Inflammatory macrophage treated with lipopolysaccharide for 1 hour (primary cell): ENCODE measurements at places on chromosomes 3 and 15.

DNA sequence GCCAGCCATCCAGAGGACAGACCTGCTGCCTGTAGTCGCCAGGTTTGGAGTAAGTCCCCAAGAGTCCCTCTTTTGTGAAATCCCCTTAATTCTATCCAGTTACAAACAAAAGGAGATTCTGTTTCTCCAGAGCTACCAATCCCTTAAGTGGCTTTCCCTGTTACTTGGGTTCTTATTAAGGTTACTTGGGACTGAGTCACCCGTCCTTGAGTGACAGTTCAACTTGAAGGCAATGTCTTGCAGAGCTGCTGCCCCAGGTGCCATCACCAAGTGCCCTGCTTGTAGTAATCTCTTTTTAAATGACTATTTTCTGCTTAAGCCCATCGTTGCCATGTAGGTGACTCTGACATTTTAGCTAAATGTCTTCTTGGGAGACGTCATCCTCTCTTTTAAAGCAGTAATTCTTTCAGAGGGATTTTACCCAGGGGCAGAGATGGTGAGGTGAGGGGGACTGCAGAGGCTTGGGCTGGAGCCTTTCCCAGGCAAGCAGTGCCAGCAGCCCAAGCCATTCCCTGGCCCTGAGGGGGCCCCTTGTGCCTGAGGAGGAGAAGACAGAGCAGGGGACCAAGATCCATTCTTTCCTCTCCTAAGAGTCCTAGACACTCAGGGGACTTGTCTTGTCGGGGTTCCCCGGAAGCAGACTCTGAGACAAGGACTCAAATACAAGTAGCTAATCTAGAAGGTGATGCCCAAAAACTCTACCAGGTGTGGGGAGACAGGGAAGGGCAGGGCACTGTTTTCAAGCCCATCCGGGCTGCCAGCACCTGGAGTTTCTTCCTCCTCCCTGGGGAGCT, 253.7 kb downstream of the PLCL2 start:
- DNase-seq = no peak

DNA sequence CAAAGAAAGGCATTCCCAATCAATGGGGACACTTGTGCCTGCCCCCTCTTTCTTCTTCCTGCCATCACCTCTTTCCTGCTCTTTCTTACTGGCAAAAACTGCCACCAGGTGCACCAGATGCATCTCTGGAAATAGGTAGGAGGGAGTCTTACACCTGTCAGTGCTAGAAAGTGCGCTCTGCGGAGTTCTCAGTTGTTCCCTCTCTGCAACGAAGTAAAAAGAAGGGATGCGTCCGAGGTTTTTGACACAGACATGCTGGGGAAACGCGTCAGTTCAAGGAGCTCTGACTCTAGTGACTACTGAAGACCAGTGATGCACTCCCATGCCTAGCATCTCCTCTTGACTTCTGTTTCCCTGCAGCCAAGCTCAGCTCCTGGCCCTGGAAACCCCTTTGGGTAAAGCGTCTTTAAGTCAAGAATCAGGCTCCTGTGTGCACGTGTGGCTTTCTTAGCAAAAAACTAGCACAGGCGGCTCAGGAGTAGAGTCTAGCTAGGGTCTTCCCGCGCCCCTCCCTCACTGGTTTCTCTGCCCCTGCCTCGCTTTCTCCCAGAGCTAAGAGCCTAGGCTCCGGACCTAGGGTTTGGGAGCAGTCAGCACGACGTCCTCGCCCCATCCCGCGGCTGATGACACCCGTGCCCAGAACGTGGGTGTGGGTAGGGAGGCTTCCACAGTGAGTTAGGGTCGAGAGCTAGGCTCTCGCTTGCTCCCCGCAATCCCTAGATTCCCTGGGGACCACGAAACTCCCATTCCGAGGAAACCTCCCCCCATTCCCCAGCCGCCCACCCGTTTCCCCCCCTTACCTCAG, 564 bp upstream of the GRM7 start:
- DNase-seq = no peak

DNA sequence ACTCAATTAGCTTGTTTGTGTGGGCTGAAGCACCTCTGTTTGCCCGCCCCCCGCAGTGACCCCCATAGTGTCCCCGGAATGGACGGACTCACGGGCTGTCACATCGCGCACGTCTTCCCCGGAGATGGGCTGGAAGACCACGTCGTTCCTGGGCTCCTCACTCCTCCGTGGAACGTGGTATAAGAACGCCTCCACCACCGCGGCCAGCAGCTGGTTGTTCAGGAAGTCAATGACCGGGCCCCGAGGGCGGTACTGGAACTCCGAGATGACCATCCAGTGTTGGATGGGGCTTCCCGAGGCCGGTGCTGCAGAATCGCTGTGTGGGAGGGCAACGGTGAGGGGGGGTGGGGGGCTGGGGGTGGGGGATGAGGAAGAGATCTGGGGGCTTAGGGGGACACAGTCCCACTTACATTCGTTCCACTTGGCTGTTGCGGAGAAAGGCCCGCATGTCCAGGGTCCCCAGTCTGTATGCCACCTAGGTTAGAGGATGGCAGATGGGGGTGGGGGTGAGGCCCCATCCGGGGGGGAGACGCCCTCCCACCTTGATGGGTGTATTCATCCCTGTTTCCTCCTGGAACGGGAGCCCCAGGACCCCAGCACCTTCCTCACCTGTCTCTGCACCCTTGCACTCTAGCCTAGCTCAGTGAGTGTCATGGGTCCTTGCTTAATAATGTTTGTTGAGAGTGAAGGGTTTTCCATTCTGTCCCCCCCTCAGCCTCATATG, 30.2 kb downstream of the MUC20 start:
- no peak for DNase-seq

- no peak for DNase-seq
Observed at GRCh38 chr3:131901686-131902085, 133.1 kb downstream of the CPNE4 start.

DNA sequence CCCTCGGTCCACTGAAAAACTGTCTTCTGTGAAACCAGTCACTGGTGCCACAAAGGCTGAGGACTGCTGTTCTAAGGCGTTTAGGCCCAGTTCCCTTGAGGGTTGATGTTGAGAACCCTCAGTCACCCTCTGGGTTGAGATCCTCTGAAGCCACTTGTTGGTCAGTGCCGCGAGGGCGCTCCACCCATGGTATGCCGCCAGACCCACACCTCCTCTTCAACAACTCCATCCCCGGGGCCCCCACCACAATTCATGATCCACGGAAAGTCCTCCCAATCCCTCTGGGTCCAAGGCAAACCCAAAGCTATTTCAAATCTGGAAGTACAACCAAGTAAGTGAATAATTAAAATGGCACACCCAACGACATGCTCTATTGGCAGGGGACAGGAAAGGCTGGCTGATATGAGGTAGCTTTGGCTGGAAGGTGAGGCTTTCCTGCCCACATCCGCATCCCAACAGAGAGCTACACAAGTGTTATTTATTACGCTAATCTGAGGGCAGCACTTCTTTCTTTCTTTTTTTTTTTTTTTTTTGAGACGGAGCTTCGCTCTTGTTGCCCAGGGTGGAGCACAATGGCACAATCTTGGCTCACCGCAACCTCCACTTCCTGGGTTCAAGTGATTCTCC, 58.1 kb downstream of the XXYLT1 start:
- no peak for DNase-seq

- no peak for DNase-seq
Observed at GRCh38 chr3:120763601-120764000, 21.1 kb downstream of the GTF2E1 start.

GRCh38 chr3:42552830-42553229, 28.9 kb downstream of the SEC22C start:
- DNase-seq = no peak

DNA sequence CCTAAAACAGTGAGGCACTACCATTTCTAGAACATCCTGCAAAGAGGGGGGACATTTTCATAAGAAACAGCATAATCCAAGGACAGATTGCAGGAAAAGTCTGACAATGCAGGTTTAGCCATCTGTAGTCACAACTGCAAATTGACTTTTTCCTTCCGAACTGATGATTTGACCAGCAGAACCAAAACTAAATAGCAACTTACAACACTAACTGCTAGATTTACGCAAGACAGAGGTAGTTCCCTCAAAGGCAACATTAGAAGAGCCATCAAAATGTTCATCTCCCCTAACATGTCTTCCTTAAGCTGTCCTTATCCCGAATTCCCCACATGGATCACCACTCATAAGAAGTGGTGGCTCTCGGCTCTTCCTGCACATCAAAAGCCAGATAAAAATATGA, 129.6 kb downstream of the GADL1 start:
- DNase-seq = peak; percentile 49

- DNase-seq = no peak
Observed at GRCh38 chr3:36060950-36061349, 319.4 kb upstream of the STAC start.

DNA sequence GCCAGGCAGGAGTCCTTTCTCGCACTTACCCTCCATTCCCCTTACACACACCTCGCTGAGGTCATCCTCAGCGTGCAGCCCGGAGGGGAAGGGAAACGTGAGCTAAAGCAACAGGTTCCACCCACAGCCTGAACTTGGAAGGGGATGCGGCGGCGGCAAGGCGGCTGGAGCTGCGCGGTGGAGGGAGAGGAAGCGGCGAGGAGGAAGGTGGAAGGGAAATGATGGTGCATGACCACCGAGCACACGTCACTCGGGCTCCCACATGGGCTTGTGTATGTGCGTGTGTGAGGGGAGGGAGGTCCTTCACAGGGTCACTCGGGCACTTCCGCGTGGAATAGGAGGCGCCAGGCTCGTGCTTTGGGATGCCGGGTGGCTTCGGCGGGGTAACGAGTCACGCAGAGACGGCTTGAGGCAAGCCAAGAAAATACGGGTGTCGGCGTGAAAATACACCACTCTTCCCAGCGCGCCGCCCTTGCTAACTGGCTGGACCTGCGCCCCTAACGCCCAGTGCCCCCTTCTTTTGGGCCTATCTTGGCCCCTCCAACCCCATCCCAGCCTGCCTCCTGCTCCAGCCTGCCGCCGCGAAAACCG, 225.5 kb upstream of the IL12A start:
- peak; percentile 49 for DNase-seq

GRCh38 chr15:99982662-99983061, 249.4 kb upstream of the LYSMD4 start:
- no peak for DNase-seq

- DNase-seq = no peak
Observed at GRCh38 chr3:115165701-115166100, 18.6 kb upstream of the ZBTB20 start.

GRCh38 chr3:25293736-25294135, 134.3 kb upstream of the RARB start:
- DNase-seq = no peak
